ENCODE measurements at places on chromosomes 1 and 21. TPM values are rescaled to one million over a fixed set of nuclear protein-coding genes. Genes with fewer than 3 reads are reported as not detected.

Gene ACKR1
- not detected for total RNA-seq

Gene PTAFR
- 0.04 TPM for total RNA-seq

Gene OR6N1
- total RNA-seq = not detected

Gene KCNE2
- total RNA-seq = not detected

Gene LYPD8
- total RNA-seq = 5.1 TPM

Gene TRPM2
- 0.89 TPM for total RNA-seq

Gene SAMD13
- 0.29 TPM for total RNA-seq

Gene CSMD2
- not detected for total RNA-seq

Gene CHD1L
- total RNA-seq = 34.0 TPM

Gene PGBD5
- 1.5 TPM for total RNA-seq

Gene CD5L
- not detected for total RNA-seq

Gene SLC35F3
- total RNA-seq = not detected

Gene PTPN22
- 0.62 TPM for total RNA-seq

Gene ROR1
- 4.1 TPM for total RNA-seq

Gene PROK1
- not detected for total RNA-seq

Gene FAM167B
- total RNA-seq = 0.56 TPM

Gene SHISAL2A
- total RNA-seq = not detected

Gene LRRC40
- 18.3 TPM for total RNA-seq

Gene PTGER3
- total RNA-seq = 2.4 TPM

Gene NTNG1
- total RNA-seq = 4.4 TPM

Gene FAM20B
- 27.5 TPM for total RNA-seq

Gene TAL1
- 0.27 TPM for total RNA-seq

Gene NOS1AP
- total RNA-seq = 0.17 TPM

Gene TRIM46
- 1.1 TPM for total RNA-seq

Gene RAB42
- total RNA-seq = not detected

Gene TTC3
- 67.4 TPM for total RNA-seq

Gene NPHS2
- not detected for total RNA-seq

Gene SPRR3
- total RNA-seq = not detected

Gene C1orf115
- not detected for total RNA-seq

Gene INSRR
- not detected for total RNA-seq

Gene AZIN2
- total RNA-seq = 3.9 TPM

Gene VANGL2
- total RNA-seq = 1.8 TPM

Gene NBPF4
- not detected for total RNA-seq

Gene XCL2
- total RNA-seq = not detected

Gene FCGR3B
- total RNA-seq = not detected

Gene PLEKHN1
- total RNA-seq = 1.2 TPM

Gene ADCY10
- not detected for total RNA-seq

Gene LRRC53
- not detected for total RNA-seq

Measured in H4 (cell line).